ENCODE measurements at places on chromosomes 4 and X.

DNA sequence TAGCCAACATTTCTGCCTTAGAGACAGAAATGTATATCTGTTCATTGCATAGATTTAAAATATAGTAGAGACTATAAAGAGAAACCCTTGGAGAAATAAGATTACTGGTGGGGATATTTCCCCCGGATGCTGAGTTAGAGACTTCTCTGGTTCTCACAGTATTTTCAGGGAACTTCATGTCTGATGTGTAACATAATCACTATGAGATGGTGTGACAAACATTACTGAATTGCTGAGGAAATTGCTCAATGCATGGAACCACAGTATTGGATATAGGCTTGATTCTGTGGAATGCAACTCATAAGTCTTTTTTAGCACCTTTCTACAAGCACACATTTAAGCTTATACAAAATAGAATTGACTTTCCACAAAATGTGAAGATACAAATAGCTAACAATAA lies 152.7 kb downstream of the SOWAHB start:
- no peak for DNase-seq

- no peak for DNase-seq
Observed at GRCh38 chr4:73815145-73815544, 21.3 kb upstream of the CXCL6 start.

- DNase-seq, result no peak
Observed at GRCh38 chr4:25258980-25259578, 25.2 kb downstream of the PI4K2B start.

- DNase-seq, result no peak
Observed at GRCh38 chrX:9789555-9789954, 3.3 kb downstream of the SHROOM2 start.

DNA sequence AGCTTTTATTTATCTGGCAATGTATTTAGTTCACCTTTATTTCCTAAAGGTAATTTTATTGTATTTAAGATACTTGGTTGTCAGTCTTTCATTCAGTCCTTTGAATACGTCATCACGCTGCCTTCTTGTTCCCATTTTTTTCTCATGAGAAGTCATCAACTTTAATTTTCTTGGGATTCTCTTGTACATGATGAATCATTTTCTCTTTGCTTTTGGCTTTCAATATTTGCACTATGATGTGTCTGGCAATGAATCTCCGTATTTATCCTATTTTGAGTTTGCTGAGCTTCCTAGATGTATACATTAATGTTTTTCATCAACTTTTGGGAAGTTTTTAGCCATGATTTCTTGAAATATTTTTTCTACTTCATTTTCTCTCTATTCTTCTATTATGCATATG lies 28.4 kb downstream of the CLDN2 start:
- no peak for DNase-seq

- no peak for DNase-seq
Observed at GRCh38 chr4:38803833-38804653, 548 bp downstream of the TLR1 start.

DNA sequence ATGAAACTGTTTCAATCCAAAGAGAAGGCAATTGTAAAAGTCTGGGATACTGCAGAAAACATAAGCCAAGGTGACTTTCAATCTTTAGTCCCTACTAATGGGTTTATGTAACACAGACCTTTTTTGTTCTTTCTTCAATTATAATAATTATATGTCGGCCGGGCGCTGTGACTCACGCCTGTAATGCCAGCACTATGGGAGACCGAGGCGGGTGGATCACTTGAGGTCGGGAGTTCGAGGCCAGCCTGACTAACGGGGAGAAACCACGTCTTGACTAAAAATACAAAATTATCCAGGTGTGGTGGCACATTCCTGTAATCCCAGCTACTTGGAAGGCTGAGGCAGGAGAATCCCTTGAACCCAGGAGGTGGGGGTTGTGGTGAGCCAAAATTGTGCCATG lies 489.8 kb upstream of the CTSO start:
- DNase-seq, result no peak

GRCh38 chr4:163048447-163048846 lies 118.2 kb downstream of the NAF1 start:
- DNase-seq, result no peak

DNA sequence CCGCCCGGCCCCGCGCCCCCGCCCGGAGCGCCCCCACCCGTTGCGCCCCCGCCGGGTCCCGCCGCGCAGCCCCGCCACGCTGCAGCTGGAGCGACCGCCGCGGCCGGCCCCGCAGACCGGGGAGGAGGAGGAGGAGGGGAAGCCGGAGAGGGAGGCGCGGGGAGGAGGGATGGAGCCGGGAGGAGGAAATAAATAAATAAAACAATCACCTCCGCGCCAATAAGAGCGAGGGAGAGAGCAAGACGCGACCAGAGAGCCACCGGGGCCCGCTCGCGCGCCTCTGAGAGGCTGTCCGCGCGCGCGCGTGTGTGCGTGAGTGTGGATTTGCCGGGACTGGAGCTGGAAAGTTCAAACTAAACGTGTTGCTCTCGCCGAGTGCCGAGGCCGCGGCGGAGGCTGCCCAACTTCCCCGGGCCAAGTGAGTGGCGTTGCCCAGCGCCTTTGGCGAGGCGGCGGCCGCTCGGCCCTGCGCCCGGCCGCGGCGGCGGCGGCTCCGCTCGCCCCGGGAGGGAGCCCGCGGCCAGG lies 2184.4 kb upstream of the TENM3 start:
- no peak for DNase-seq

- DNase-seq, result no peak
Observed at GRCh38 chr4:6114601-6115000, 85.7 kb downstream of the JAKMIP1 start.

DNA sequence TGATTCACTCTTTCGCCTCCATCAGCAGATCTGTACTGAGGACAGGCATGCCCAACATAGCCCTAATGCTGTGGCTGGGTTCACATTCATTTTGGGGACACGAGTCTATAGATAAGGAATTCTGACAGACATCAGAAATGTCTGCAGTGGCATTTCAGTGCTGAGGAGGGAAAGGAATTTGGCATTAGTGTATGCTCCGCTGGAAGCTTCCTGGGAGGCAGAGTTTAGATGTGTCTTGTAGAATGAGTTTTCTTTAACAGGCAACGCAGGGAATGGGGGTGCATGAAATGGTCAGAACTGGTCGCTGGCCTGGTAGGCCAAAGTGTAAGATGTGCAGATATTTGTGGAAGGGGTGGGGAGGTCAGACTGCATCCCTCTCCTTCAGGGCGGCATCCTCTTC lies 43.5 kb upstream of the ZNF518B start:
- DNase-seq, result no peak

GRCh38 chr4:3766785-3767569 lies 792 bp downstream of the ADRA2C start:
- DNase-seq, result no peak

DNA sequence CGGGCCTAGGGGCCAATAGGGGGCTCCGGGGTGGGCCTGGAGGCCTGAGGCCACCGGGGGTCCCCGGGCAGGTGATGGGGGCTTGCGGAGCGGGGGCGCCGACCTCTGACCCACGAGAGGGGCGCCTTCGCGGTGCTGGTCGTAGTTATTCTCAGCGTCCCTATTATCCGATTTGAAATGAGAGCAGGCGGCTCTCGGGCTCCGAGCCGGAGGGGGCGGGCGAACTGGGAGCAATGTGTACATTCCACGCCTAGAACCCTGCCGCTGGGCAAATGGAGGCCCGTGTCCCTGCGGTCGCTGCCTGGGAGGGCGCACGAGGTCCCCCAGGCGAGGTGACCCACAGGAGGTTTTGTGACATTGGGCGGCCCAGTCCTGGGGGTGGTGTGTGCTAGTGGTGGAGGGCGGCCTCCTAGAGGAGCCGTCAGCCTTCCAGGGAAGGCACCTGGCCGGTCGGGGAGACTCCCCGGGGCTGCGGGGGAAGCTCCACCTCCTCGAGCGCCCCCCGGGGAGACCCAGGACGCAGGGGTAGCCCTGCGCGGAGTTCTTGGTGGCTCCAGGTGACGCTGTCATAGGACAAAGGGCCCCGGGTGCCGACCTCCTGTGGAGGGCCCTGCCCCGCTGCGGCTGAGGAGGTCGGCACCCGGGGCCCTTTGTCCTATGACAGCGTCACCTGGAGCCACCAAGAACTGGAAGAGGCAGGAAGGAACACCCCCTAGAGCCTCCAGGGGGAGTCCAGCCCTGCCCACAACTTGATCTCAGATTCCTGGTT lies 102.6 kb upstream of the PRKX start:
- peak; percentile 20 for DNase-seq

- DNase-seq, result no peak
Observed at GRCh38 chrX:24550166-24550565, 85.1 kb downstream of the PDK3 start.

DNA sequence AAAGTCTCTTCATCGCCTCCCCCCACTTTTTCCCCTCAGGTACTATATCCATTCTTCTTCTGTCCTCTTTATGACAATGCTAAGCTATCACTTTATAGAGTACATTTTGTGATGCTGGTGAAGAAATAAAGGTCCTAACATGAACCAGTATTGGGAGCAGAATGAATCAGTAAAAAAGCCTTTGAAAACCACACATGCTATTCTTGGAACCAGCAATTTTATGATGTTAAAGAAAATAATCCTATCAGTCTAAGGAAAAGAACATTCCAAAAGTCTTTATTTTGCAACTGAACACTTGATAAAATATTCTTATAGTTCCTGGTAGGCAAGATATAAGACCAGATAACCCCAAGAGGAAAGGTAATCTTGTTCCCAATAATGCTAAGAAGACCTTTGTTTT lies 107.8 kb upstream of the MCF2 start:
- no peak for DNase-seq

GRCh38 chr4:117311989-117312388 lies 226.6 kb upstream of the TRAM1L1 start:
- DNase-seq, result no peak

DNA sequence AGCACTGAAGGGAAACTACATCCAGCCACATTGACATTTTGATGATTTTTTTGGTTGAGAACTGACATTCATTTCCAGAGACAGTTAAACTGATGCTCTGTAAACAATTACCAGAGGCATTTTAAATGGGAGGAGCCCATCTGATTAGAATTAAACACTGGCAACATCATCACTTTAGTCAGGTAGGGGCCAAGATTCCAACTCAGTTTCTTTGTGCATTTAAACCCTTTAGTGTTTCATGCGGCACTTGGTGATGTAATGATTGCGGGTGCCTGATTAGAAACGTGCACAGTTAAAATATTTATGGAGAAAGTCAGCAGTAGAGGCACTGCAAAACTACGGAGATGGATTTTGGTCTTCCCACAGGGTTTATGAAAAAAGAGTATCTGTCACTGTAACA lies 16.1 kb downstream of the TNIP3 start:
- no peak for DNase-seq

- no peak for DNase-seq
Observed at GRCh38 chrX:115372152-115372551, 82.6 kb downstream of the LUZP4 start.

DNA sequence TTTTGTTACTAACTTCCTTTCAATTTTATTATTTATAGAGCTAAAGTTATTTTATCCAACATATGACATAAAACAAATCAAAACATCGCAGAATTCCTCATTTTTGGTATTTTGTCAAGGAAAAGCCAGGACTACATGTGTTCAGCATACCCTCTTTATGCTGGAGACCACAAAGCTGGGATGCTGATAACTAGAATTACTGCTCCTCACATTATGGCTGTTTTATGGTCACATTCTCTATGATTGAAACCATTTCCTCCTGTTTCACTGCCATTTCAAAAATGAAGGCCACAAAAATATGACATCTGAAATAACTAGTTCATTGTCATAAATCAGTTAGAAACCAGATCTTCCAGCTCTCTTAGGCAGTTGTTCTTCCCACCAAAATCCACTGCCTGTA lies 41.7 kb downstream of the KLHL34 start:
- no peak for DNase-seq

DNA sequence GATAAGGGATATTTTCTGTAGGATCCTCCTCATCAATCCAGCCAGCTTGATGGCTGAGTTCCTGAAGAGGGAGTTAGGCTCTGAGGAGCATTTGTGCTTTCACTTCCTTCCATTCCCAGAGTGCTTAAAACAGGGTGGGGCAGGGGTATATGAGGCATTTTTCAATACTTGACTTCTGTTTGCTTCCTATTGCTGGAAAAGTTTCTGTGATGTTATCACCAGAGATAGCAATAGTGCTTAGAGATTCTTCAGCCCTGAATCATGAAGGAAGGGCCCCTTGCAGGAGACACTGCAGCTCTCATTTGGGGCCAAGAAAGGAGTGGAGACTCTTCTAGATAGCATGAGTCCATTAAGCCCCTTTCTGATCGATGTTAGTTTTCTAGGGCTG lies 166.7 kb upstream of the RPS6KA3 start:
- DNase-seq, result no peak

GRCh38 chrX:23901805-23902204 lies 5.9 kb downstream of the APOO start:
- no peak for DNase-seq

- DNase-seq, result no peak
Observed at GRCh38 chr4:113673450-113673849, 88.1 kb downstream of the CAMK2D start.

- no peak for DNase-seq
Observed at GRCh38 chr4:153976954-153977353, 188.1 kb upstream of the SFRP2 start.
